Naive thymus-derived CD4-positive, alpha-beta T cell (primary cell): ENCODE measurements at places on chromosomes 4 and X. TPM values are rescaled to one million over a fixed set of nuclear protein-coding genes. Genes with fewer than 3 reads are reported as not detected.

SMIM43 gene
- total RNA-seq = not detected

DNA sequence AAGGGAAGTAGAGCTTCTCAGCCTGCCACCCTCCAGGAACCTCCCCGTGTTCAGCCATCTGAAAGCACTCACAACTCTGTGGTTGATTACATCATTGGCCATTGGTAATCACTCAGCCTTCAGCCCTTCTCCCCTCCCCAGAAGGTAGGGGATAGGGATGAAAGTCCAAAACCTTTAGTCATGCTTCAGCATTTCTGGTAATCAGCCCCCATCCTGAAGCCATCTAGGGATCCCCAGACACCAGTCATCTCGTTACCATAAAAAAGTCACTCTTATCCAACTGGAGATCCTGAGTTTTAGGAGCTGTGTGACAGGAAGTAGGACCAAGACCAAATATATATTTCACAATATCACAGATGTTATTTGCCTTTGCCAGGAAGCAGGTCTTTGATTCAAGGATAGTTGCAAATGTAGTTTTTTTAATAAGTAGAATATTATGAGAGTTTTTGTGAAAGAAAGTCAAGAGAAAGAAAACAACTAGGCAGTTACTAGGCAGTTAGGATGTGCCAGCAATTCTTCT lies 364.6 kb upstream of the NOCT start:
- no peak for DNase-seq

- DNase-seq = no peak
Observed at GRCh38 chrX:37813570-37813969, 33.7 kb downstream of the CYBB start.

RASSF6 gene
- total RNA-seq = 0.21 TPM

TMEM271 gene
- not detected in 2 replicates for total RNA-seq

DNA sequence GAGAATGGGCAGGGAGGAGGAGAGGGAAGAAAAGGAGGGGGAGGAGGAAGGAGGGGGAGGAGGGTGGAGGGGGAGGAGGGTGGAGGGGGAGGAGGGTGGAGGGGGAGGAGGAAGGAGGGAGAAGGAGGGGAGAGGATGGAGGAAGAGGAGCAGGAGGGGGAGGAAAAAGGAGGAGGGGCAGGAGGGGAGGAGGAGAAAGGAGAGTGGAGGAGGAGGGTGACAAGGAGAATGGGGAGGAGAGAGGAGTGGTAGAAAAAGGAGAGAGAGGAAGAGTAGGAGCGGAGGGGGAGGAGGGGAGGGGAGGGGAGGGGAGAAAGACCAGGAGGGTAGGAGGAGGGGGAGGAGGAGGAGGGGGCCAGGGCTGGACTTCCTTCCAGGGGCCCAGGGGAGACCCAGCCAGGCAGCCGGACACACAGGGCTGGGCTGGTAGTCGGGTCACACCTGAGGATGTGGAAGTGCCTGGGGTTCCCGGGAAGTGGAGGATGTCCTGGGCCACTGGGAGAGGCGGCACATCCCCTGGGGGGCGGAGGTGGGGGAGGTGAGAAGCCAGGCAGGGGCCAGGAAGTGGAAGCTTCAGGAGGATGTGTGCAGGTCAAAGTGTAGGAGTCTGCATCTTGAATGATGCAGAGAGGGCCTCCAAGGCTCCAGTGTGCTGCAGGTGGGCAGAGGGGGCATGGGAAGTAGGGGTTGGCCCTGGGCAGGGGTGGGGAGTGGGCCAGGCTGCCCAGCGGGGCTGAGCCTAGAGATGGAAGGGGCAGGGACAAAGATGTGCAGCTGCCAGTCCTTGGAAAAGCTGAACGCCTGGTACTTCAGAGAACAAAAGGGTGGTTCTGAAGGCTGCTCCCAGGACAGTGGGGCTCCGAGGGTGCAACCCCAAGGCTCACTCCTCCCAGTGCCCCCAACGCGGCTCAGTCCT lies 18.8 kb downstream of the IL3RA start:
- DNase-seq = no peak

DNA sequence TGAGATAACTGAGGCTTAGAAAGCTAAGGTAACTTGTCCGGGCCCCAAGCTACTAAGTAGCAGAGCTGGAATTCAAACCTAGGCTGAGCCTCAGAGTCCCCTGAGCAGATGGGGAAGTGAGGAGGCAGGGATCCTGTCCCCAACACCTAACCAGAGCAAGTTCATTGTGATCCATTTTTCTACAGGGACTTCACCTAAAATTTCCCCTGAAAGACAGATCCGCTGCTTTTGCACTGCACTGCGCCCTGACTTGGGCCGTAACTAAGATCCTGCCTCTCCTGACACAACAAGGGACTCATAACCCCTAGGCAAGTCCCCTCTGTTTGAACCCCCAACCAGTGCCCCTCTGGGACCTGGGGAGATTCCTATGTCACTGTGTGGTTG lies 25.6 kb upstream of the MTM1 start:
- no peak for DNase-seq

- DNase-seq = no peak
Observed at GRCh38 chrX:29039501-29039900, 452.3 kb downstream of the IL1RAPL1 start.

LDOC1 gene
- 12.4 TPM for total RNA-seq

DNA sequence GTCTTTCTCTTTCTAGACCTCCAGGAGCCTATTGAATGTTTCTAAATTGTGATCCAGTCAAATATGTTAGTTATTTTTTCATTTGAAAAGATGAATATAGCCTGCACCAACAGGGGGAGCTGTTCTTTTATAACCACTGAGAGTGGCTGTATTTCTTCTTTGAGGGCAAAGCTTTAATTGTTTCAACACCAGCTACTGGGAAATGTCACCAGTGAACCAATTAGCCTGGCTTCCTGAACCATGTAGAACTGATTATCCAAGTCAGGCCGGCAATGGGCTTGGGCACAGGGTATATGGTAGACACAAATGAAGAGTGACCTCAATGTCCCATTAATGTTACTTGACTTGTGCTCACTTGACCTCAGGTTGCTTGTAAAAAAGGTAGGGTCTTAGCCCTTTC lies 4.8 kb upstream of the DAPP1 start:
- peak; percentile 55 for DNase-seq

GRCh38 chrX:72094894-72095293 lies 36.8 kb downstream of the RTL5 start:
- no peak for DNase-seq

- DNase-seq = no peak
Observed at GRCh38 chr4:3283916-3284315, 8.9 kb upstream of the RGS12 start.

DNA sequence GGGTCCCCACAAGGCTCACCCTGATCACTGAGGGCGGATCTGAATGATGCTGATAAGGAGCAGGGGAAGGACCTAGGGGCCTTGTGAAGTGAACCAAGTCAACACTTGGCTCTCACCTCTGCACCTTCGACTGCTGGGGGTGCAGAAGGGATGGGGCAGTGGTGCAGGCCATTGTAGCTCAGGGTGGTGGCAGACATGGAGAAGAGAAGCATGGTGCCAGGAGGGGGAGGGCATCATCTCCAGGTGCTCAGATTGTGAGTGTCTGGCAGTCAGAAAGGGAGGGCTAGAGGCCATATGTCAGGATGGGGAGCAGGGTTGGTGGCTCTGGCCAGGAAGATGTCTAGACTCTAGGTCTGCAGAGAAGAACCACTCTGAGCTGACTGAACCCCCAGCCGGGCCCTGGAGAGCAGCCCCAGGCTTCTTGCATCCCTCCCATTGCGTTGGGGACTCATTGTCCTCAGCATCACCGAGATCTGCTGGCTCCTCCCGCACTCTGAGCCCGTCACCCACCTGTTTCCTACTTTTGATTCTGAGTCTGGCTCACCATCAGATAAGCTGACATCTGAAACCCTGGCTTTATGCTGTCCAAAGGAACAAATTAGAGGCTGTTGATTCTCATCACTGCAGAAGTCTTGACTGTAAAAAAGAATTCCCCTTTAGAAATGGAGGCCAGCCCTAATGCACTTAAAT lies 3.8 kb downstream of the APLN start:
- no peak for DNase-seq

GPR50 gene
- not detected for total RNA-seq
